Stimulated activated CD4-positive, alpha-beta T cell treated with anti-CD3 and anti-CD28 coated beads, TNF-alpha, amount 100 ng/mL, for 48 hours (primary cell): ENCODE measurements at places on chromosomes 5 and 9.

DNA sequence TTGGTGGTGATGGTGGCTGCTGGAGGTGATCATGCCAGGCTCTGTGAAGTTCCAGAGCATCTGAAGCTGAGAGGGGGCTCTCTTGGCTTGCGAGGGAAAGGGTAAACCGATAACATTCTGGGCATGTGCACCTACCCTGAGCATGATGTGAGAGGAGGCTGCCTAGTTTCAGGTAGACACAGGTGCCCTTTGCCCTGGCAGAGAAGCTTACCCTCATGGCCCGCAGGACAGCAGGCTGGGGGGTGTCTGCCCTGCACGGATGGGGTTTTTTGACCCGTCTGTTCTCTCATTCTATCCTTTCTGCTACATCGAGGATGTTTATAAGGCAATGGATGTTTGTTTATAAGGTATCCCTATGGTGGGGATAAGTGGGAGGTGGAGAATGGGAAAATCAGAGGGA, 132.9 kb downstream of the WDR41 start:
- DNase-seq = no peak

- no peak for DNase-seq
These were observed 7.3 kb downstream of the SRFBP1 start for GRCh38 chr5:121968910-121969607.

- no peak for DNase-seq
These were observed 56.9 kb upstream of the STXBP1 start for GRCh38 chr9:127554966-127555839.

DNA sequence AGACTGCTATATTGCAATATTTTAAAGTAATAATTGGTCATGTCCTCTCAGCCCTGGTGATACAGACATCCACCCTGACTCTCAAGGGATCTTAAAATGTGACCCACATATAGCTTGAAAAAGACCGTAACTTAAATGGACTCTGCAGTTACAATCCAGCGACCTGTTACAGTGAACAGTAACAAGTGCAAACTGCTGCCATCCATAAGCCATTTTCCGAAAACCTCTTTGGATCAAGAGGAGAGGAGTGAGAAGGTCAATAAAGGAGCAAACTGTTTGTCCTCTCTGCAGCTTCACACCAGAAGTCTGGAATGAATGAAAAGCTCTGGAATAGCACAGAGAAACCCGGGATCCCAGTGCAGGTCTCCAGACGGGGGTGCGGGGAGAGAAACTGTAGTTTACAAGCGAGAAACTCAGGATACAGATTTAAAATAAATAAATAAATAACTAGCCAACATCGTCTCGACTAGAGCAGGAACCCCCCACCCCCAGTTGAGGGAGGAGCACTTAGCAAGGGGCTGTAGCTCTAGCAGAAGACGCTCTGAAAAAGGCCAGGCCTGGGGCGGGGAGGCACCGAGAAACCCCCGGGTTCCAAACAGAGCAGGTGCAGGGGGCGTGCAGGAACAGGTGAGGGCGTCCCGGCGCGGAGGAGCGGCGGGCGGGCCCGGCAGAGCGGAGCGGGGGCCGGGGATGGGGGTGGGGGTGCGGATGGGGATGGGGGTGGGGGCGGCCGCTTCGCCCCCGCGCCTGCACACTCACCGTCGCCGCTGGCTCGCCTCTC, 572 bp downstream of the ZDHHC21 start:
- DNase-seq = no peak

GRCh38 chr5:139282197-139282557, 11.4 kb upstream of the MATR3 start:
- no peak for DNase-seq

DNA sequence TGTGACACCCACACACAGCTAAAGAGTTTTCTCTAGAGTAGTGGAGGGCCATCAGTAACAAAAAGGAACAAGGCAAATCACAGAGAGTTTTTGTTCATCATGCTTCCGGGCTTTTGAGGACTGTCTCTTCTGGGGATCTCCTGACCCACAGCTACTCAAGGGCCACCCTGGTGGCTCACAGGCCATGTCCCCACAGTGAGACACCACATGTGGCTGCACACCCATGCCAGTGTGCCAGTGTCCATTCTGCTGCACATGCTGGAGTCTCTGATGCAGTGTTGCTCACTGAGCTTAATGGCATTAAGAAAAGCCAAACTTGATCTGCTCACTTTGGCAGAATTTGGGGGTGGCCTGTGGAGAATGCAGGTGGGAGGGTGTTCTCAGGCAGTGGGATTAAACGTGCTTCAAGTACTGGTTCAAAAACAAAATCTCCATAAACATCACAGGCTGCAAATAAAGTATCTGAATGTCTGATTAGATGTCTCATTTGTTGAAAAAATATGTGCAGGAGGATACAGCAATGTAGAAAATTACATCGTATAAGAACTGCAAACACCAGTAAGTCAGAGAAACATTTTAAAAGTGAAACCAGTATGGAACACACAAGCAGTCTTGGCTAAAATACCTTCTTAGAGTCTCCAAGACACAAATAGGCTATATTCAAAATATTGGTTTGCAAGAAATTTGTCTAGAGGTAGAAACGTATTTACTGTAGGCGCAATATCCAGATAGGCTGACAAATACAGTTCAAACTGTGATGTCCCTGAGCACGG, 11.0 kb downstream of the FREM1 start:
- no peak for DNase-seq

DNA sequence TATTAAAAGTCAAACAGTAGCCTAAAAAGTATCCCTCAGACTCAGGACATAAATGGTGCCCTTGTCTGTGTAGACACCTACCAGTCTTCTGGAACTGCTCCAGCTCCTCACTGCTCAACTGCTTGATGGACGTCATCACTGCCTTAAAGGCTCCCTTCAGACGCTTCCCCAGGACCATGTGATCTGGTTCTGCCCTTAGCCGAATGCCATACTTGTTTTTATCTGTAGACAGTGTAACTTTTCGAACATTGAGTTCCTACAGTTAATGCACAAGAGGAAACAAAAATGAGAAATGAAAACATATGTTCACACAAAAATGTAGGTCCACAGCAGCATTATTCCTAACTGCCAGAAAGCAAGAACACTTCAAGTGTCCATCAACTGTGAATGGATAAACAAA, 46.2 kb downstream of the IARS1 start:
- no peak for DNase-seq

DNA sequence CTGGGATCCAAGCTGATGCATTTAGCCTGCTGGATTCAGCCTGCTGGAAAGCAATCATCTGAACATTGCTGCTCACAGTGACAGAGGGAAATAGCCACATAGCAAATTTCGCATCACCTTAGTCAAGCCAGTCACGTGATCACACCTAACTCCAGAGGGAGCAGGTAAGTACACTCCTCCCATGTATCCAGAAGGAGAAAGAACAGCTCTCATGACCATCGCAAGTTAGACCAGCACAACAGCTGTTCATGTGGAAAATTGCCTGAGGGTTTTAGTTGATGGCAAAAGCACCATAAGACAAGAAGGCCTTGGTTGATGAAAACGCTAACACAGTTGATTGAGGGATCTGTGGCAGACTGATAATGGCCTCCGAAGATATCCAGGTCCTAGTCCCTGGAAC, 34.2 kb upstream of the MYO10 start:
- DNase-seq = no peak

GRCh38 chr5:115415143-115415491, 118.7 kb upstream of the CCDC112 start:
- no peak for DNase-seq

- DNase-seq = no peak
These were observed 20.0 kb downstream of the RNF145 start for GRCh38 chr5:159189310-159189709.

DNA sequence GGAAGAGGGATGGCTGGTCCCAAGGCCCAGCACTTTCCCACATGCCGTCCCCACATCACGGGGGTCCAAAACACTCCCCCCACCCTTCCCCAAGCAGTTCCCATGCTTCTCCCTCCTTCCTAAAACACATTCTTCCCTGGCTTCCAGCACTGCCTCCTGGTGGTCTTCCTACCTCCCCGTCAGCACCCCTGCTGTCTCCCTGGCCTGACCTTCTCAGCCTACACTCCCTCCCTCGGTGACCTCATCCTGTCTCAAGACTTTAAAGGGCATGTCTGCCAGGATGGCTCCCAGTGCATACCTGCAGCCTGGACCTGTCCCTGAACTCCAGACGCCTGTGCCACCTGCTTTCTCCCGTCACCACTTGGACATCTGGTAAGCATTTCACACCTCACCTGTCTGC, 4.3 kb upstream of the NCS1 start:
- DNase-seq = no peak

GRCh38 chr5:111301264-111301663, 77.1 kb downstream of the CAMK4 start:
- DNase-seq = no peak

- DNase-seq = no peak
These were observed 34.0 kb downstream of the RXRA start for GRCh38 chr9:134360180-134360759.

- peak; percentile 95 for DNase-seq
These were observed at the start of gene UBE2D2 for GRCh38 chr5:139560752-139561654. UBE2D2 (plus strand) TSS chr5:139561339; CDS start chr5:139561792, 453 bp downstream.

GRCh38 chr9:29475471-29475870, 1902.2 kb upstream of the C9orf72 start:
- no peak for DNase-seq

- no peak for DNase-seq
These were observed 8.7 kb downstream of the HMGCS1 start for GRCh38 chr5:43304525-43304924.

GRCh38 chr5:143605403-143606005, 202.0 kb upstream of the NR3C1 start:
- no peak for DNase-seq

GRCh38 chr9:81565144-81565543, 124.2 kb downstream of the TLE1 start:
- DNase-seq = no peak

DNA sequence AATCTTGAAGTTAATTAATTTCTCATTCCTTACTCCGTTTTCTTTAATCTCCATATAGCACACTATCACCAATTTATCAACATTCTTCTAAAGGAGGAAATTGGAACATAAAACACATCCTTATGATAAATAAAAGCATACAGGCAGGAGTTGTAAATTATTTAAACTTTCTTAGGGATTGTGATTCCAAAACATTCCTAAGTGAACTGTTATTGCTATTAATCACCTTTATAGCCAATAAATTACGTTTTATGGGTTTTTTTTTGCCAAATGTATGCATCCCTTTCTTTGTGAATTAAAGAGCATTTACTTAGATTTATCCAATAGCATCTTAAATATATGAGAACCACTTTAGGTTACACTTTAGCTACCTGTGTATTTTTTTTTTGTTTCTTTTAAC, 55.3 kb downstream of the FBXO4 start:
- DNase-seq = no peak

DNA sequence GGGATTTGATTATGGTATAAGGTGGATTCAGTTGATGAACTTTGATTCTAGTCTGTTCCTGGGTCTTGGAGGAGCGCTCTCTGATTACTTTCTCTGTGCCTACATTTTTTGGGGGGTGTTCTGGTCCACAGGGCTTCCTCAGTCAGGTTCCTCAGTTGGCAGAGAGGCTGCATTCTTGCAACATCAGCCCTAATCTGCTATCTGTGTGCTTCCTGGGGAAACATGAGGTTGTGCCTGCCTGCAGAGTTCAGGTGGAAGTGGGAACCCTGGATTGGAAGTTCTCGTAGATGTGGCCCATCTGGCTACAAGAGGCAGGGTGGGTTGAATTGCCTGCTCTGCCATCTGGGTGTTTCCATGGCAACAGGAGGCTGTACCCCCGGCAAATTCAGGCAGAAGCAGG, 24.5 kb downstream of the POLK start:
- no peak for DNase-seq

GRCh38 chr9:126093771-126094170, 232.9 kb upstream of the MVB12B start:
- no peak for DNase-seq

GRCh38 chr9:111016426-111017045, 21.7 kb downstream of the LPAR1 start:
- DNase-seq = no peak

GRCh38 chr5:54756301-54756700, 229.1 kb downstream of the ESM1 start:
- no peak for DNase-seq

DNA sequence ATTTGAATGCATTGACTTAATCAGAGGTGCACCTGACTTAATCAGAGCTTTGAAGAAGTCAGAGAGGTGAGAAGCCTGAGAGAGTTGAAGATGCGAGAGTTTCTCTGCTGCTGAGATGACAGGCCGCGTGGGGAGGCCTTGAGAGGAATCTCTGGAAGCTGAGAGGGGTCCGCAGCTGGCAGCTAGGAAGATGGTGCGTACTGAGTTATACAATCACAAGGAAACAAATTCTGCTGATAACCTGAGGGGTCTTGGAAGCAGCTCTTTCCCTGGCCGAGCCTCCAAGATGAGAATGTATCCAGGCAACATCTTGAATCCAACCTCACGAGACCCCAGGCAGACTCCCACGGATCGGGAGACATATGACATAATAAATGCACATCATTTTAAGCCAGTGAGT, 91.7 kb downstream of the SPATA31A6 start:
- no peak for DNase-seq

GRCh38 chr5:146867996-146868708, 10.4 kb downstream of the PPP2R2B start:
- no peak for DNase-seq

- DNase-seq = no peak
These were observed 19.2 kb downstream of the RNF145 start for GRCh38 chr5:159190170-159190569.

GRCh38 chr9:6054280-6055099, 39.1 kb upstream of the RANBP6 start:
- peak; percentile 26 for DNase-seq

DNA sequence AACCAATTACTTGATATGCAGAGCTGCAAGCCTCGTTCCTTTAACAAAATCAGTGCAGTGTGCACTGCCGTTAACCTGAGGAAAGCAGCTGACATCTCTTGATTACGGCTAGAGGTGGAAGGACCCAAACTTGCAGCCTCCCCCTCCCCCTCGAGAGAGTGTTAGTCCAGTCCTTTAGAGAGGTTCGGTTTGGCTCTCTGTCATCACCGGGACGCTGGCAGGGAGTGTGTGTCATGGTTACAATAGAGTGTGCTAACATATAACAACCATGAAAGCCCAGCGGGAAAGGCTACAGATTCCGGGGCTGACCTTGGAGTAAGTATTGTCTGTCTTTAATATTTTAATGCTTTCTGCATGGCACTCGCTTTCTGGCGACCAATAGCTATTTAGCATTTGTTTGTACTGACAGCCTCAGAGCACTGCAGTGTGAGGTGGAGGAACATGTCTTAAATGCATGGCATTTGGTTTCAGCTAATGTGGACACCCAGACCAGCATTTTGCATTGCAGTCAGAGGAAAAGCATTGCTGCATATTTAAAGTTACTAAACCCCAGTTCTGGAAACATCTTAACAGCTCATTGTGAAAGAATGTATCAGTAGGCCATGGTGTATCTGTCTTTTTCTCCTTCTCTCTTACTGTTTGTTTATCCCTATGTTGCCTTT, 237.5 kb downstream of the CD180 start:
- DNase-seq = no peak
